ENCODE measurements at places on chromosomes 7 and 10.

DNA sequence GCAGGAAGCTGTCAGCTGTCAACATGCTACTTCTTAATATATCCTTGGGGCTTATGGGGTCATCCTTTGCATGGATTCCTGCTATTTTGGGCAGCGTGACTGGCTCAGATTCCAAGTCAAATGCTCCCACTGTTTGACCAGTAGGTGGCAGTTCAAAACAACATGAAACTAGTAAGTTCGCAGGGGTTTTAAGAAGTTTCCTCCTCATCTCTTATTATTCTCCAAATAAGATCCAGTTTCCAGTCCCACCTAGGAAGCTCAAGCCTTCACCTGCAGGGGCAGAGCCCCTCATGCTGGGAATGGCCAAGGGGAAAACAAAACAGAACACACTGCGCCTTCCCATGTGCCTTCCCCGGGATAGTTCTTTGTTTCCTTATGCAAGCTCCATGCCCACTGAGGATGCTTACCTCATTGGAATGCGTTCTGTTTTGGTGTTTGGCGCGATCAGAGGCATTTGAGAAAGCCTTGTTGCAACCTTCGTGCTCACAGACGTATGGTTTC, 259.8 kb downstream of the GLI3 start:
- DNase-seq: no peak

GRCh38 chr10:32149252-32149955, 93.2 kb upstream of the KIF5B start:
- DNase-seq: no peak

GRCh38 chr10:67612176-67612575, 83.8 kb downstream of the CTNNA3 start:
- DNase-seq: no peak

GRCh38 chr7:4791738-4792536, 16.5 kb downstream of the AP5Z1 start:
- no peak for DNase-seq

- DNase-seq: peak; percentile 40
Measured at GRCh38 chr10:95560278-95561176, 644 bp downstream of the SORBS1 start.

Data from NCI-H748 treated with DMSO at 0.1 percent for 48 hours (cell line).